T-helper 17 cell (primary cell): ENCODE measurements at places on chromosomes 5 and 9.

GRCh38 chr9:137048655-137049543, 2.9 kb upstream of the NPDC1 start:
- no peak for DNase-seq

- no peak for DNase-seq
Observed at GRCh38 chr5:45796959-45797553, 100.9 kb upstream of the HCN1 start.

DNA sequence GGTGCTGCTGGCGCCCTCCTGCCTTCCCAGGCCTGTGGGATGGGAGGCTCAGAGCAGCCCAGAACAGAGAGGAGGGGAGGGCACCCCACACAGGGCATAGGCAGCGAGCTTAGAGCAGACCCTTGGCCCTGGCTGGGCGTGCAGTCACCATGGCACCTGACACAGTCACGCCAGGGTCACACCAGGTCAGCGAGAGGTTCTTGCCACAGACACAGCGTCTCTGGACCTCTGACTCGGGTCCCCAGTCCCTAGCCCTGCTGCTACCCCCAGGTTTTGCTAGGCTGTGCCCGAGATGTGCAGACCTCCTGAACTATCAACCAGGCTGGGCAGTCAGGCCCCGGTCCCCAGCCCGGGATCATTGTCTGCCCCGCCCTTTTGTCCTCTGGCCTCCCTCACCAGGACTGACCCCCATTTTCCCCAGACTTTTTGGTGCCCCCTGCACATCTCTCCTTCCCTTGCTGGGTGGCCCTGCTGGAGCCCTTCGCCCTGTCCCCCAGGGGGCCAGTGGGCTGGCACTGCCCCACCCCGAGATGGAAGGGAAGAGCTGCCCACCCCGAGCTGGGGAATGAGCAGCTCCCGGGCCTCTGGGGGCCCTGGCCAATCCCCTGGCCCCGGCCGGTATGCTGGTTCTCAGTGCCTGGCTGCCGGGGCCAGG, 24.5 kb upstream of the NOTCH1 start:
- DNase-seq = no peak

GRCh38 chr9:88653911-88654310, 118.9 kb downstream of the NXNL2 start:
- no peak for DNase-seq

DNA sequence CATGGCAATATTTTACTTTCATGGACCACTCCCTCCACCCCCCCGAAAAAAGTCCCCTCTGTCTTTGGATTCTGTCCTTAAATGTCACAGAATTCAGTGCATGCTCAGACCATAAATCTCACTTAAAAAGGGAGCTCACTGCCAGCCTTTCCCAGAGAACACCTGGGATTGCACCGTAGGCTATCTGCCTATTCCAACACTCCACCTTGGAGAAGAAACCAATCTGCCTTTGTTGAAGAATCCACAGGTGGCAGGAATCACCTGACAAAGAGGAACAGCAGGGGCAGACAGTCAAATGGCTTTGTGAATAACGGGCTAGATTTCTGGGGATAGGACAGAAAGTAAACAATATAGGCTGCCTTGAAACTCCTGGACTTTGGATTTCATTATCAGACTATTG, 306.7 kb upstream of the BRINP1 start:
- DNase-seq = no peak

GRCh38 chr5:5473226-5473625, 50.7 kb downstream of the ICE1 start:
- DNase-seq = no peak

- no peak for DNase-seq
Observed at GRCh38 chr9:15915711-15916110, 362.9 kb downstream of the CCDC171 start.

- no peak for DNase-seq
Observed at GRCh38 chr9:26502311-26502710, 390.3 kb downstream of the CAAP1 start.

- no peak for DNase-seq
Observed at GRCh38 chr5:200985-201384, 9.7 kb downstream of the LRRC14B start.

DNA sequence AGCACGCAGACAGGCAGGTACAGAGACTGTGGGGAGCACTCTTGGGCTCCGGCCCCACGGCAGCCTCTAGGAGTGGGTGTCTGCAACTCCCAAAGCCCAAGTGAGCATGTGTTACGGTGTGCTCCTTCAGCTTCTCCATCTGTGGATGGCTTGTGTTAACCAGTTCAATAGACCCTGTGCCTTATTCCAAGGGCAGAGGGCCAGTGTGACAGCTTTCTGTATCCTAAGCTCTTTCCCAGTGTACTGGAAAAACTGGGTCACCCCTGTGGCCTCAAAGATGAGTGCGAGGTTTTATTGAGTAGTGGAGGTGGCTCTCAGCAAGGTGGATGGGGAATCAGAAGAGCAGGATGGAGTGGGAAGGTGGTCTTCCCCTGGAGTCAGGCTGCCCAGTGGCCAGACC, 78.3 kb downstream of the ADAMTS16 start:
- DNase-seq = no peak

GRCh38 chr9:131320031-131320685, 30.6 kb downstream of the PLPP7 start:
- no peak for DNase-seq

- DNase-seq = no peak
Observed at GRCh38 chr9:100671898-100672297, 94.0 kb downstream of the CAVIN4 start.

DNA sequence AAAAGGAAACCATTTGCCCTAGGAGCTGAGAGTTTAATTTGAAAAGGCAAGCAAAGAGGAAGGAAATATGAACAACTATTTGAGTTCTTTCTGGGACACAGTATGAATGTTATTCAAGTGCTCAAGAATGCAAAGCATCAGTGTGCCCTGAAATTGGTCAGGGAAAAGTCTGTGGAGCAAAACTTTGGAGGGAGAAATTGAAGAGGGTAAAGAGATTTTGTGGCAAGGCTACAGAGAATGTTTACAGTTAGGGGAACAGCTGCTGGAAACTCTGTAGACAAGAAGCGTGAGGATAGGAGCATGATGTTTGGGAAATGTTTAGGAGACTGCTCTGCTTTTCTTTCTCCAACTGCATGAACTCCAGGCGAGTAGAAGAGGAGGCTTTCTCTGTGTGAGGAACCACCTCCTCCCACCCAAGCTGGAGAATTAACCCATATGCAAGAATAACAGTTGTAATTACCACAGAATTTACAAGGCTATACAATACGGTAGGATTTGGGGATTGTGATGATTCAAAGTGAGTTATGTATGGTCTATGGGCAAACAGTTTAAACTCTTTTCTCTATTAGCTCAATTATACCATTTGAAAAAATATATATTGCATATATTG, 75.4 kb upstream of the IL7R start:
- no peak for DNase-seq

- no peak for DNase-seq
Observed at GRCh38 chr9:17556255-17556654, 22.6 kb upstream of the SH3GL2 start.

- DNase-seq = no peak
Observed at GRCh38 chr5:179405054-179405416, 59.8 kb upstream of the ADAMTS2 start.

DNA sequence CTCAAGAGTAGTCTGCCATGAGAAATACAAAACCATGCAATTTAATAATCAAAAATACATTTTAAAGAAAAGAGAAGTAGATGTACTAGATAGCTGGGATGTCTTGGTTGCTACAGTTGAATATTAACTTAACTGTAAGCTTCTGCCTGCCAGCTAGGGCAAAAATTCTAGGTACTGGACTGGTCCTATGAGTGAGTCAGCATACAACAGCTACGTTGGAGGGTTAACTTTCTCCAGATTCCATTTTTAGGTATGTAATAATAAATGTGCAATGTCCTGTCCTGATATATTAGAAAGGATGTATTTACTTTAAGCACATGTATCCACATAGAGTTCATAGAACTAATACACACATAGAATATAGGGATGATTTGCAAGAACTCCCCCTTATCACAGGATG, 230.1 kb downstream of the CAAP1 start:
- DNase-seq = no peak

GRCh38 chr5:27748847-27749246, 710.5 kb upstream of the CDH9 start:
- DNase-seq = no peak

GRCh38 chr5:171188016-171188415, 121.0 kb upstream of the TLX3 start:
- no peak for DNase-seq

DNA sequence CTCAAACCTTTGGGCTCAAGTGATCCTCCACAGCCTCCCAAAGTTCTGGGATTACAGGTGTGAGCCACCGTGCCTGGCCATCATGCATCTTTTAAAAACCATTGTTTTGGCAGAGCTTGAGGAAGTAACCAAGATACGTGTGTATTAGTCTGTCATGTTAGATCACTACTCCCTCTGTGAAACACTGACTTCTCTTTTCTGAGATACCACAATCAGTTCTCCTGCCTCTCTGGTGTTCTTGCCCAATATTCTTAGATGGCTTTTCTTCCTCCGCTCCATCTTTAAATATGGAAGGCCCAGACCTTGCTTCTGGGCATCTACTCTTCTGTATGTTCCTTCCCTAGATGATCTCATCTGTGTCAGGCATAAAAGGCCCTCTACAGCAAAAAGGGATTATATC, 14.2 kb upstream of the CCNB1 start:
- no peak for DNase-seq

DNA sequence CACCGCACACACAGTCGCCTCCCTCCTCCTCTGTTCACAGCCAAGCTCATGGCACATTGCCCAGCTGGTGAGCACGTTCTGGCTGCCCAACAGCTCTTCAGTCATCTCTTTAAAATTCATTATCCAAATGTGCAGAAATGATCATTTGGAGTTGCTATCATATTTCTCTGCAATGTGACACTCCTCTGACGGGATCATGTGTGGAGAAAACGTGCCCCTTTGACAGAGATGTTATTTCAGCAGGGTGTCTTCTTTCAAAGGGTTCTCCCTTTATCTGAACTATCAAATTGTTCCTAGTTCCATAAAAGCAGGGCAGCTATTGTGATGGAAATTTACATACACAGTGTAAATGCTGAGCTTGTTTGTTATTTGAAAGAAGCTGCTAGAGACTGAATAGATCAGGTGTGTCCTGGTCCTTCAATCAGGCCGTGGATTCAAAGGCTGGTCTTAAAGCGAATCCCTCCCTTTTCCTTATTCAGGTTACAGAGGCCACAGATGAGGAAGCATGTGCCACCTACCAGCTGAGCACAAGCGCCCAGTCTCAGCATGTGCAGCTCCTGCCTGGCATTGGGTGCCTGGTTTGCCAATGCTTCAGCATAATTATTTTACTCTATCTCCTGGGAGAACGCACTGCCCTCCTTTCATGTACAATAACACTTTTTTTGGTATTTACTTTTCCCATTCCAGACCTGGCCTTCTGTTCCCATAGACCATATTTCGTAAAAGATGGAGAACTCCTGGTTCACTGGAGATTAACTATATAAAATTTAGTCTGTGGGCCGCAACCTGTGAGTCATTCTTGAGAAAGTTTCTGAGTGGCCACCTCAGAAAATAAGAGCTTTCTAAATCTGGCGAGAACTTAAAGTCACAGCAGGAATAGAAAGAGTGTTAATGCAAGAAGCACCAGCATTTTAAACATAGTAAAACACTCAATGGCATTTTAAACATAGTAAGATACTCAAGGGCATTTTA, 433.7 kb downstream of the ENC1 start:
- DNase-seq = no peak

GRCh38 chr5:34891981-34892380, 23.3 kb downstream of the RAD1 start:
- no peak for DNase-seq

DNA sequence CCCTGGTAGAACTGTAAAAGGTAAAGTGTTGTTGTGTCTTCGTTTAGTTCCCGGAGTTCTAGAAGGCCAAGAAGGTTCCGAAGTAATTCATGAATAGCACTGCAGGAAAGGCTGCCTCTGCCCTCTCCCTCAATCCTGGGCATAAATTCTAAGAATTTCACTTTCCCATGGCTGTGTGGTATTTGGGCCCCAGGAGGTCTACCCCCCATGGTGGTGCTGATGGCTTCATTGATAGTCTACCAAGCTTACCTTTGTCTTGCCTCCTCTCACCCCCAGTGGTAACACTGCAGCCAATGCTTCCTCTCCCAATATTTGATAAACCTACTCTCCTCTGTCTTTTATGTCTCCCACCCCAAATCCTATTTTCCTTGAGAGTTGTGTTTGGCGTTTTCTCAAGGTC, 39.5 kb downstream of the ADAMTS16 start:
- DNase-seq = no peak

- no peak for DNase-seq
Observed at GRCh38 chr5:38714703-38715355, 131.0 kb upstream of the OSMR start.

DNA sequence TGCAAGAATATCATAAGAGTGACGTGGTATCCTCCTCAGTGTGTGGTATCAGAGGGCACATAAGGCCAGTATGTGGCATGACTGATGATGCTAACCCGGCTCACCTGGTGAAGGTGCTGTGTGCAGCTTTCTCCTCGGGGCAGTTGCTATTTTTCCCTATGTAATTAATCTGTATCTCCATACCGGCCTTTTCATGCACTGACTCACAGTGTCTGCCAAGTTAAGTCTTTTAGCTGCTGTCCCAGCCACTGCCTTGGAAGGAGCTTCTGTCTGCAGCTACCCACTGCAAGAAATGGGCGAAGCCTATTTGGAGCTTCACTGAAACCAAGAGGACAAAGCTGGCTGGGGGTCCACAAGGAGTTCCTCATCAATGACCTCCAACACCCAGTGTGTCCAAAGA, 46.0 kb downstream of the NXNL2 start:
- no peak for DNase-seq

DNA sequence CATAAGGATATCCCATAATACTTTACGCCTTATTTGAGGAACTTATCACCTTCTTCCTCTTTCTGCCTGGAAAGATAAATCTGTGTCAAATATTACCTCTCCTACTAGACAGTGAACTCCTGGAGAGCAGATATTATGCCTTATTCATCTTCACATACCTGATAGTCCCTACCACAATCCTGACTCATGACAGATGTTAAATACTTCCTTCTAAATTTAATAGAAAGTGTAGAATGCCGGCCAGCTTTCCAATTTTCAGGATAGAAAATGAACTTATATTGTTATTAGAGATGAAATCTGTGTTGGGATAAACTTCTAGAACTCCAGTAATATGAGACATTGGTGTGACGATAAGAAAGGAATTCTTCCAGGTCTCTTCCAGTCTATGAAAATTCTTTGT, 89.0 kb downstream of the GCNT4 start:
- no peak for DNase-seq
